Stimulated activated CD4-positive, alpha-beta T cell treated with anti-CD3 and anti-CD28 coated beads, TNF-alpha, amount 100 ng/mL, for 4 hours (primary cell): ENCODE measurements at places on chromosomes 11 and 22.

- no peak for DNase-seq
Observed at GRCh38 chr11:36249246-36249645, 40.0 kb downstream of the COMMD9 start.

- no peak for DNase-seq
Observed at GRCh38 chr11:103024086-103024485, 67.9 kb downstream of the DCUN1D5 start.

DNA sequence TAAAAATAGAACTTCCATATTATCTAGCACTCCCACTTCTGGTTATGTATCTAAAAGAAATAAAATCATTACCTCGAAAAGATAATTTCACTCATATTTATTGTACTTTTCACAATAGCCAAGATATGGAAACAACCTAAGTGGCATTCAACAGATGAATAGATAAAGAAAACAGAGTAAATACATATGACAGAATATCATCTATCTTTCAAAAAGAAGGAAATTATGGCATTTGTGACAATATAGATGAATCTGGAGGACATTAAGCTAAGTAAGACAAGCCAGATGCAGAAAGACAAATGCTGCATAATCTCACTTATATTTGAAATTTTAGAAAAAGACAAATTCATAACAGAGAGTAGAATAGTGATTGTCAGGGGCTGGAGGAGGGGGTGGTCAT, 590.0 kb upstream of the ANO3 start:
- DNase-seq, result no peak

DNA sequence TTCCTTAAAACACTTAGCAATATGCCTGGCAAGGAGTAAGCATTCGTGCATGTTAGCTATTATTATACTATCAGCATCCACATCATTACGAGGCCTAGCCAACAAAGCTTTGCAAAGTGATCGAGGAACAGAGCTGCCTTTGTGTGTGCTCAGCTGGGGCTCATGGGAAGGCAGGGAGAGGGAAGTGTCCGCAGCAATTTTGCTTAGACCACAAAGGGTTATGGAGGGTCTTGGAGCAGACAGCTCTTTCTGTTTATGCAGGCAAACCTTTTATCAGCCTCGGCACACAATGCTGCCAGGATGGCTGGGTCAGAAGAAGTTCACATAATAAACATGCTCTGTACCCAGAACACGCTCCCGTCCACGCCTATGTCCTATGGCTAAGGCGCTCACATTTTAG, 10.9 kb upstream of the DKK3 start:
- DNase-seq, result no peak

DNA sequence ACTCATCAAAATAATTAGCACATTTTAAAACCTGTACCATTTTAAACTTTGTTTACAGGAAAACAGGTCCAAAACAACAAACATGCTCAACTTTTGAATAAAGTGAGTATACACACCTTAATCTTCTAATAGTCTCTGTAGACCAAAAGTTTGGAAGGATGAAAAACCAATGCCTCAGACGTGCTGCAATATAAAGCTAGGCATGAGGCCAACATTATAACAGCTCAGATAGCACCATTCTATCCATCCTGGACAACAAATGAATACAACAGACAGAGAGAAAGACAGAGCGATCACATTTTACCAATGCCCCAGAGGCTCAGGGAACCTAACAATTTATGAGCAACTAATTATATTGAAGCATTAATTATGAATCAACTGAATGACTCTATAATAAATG, 77.0 kb downstream of the PAK1 start:
- no peak for DNase-seq

DNA sequence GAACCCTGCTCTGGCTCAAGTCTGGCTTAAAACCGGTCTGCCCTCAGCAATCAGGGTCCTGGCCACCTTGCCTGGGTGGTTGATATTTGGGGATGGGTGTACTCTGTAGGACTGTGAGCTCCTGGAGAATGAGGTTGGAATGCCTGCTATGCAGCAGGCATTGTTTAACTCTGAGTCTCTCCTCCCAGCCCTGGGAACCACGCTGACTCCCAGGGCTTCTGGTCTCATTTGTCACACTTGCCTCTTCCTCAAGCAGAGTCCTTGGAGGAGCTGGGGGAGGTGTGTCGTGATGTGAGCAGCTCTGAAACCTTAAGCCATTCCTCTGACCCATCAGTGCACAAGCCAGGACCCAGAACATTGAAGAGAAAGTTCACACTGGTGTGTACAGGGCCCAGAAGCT, 340.1 kb downstream of the MN1 start:
- DNase-seq, result no peak

- DNase-seq, result no peak
Observed at GRCh38 chr11:36407356-36407755, 102.7 kb downstream of the TRAF6 start.

- no peak for DNase-seq
Observed at GRCh38 chr22:35418088-35418487, 18.1 kb downstream of the MCM5 start.

DNA sequence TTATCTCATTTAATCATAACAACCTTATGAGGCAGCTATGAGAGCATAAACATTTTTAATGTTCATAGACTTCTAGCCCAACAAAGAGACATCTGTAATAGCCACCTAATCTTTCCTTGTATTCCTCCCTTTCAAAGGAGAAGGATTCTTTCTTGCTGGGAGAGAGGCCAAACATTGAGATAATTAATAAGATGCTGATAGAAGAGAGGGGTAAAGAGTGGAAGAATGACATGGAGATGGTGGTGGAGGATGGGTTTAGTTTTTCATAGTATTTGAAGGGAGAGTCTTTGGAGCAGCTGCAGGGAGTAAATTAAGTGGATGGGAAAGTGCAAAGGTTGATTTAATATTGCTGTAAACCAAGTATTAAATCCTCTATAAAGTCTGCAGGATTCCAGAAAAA, 57.9 kb downstream of the ARL14EP start:
- DNase-seq, result no peak

DNA sequence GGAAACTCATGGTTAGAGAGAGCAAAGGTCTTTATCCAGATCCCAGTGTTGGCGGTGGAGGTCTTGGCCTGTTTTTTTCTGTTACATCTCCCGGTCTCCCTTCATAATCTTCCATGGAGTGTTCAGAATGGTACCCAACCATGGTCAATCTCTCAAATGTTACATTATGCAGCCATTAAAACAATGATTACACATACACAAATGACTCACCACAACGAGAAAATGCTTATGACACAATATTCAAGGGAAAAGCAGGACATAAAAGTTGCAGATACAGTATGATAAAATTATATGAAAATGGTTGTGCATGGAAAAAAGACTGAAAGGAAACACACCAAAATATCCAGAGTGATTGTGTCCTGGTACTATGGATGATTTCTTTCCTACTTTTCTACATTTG, 17.8 kb upstream of the CSNK1E start:
- no peak for DNase-seq

DNA sequence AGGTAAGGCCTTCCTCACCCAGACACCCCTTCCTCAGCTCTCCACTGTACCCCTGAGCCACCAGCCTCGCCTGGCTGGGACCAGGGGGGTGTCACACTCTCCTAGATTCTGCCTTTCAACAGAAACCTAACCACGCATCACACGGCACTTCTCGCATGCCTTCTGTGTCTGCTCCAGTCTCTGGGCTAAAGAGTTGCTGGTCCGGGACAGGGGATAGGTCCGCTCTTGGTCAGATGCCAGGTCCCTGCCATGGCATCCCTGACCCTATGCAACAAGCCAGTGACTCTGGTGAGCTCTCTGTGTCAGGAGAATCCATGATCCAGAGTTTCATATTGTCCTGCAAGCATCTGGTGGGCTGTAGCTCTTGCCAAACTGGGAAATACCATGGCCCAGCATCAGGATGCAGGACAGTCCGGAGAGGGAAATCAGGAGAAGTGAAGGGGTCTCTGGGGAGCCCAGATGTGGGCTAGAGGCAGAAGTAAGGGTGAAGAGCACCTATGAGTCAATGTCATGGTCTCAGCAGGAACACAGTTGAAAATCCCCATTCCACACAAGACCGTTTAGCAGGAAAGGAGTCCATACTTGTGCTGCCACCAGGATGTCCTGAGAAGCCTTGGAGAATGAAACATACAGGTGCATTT, 14.1 kb downstream of the IGLL5 start:
- DNase-seq, result no peak

GRCh38 chr11:74462009-74462408, 5.3 kb downstream of the KCNE3 start:
- DNase-seq, result no peak

DNA sequence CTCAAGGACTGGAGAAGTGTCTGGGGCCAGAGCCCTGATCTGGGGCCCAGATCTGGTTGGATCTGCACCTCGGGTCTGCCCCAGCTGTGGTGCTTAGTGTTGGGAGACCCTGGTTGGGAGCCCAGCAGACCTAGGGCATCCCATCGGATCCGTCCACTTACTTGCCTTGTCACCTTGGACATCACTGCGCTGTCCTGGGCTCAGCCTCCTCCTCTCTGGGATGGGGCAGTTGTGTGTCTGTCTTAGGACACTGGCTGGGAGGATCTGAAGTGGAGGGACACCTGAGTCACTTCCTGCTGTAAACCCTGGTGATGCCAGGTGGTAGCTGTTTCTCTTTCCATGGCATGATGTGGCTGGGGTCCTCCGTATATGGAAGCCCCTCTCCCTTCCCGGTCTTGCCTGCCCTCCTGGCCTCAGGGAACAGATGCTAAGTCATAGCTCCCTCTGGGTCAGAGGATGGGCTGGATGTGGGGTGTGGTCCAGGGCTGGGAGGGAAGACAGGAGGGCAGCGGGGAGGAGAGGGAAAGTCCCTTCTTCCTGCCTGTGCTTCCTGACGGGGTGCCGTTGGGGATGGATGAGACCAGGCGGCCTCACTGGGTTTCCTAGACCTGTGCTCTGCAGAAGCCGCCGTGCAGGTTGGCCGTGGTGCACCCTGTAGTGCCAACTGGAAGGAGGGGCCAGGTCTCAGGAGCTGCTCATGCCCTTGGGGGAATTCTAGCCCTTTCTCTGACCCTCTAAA, 12.1 kb upstream of the OMP start:
- no peak for DNase-seq

GRCh38 chr11:44947114-44947513, 3.6 kb downstream of the TP53I11 start:
- no peak for DNase-seq

DNA sequence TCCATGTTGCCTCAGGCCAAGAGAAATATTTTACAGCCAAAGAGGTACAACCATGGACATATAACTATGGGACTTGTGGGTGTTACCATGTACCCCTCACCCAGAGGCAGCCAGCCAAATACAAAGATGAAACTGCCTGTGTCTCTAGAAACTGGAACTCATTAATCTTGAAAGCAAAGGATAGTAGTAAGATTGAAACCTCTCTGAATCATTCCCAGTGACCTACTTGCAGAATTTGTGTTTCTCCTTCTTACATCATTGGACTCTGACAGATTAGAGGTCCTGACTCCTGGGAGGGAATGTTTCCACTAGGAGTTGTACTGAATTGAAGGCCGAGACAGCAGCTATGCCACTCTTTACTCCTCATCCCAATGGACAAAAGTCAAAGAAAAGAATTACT, 257.4 kb upstream of the UBASH3B start:
- DNase-seq, result no peak

DNA sequence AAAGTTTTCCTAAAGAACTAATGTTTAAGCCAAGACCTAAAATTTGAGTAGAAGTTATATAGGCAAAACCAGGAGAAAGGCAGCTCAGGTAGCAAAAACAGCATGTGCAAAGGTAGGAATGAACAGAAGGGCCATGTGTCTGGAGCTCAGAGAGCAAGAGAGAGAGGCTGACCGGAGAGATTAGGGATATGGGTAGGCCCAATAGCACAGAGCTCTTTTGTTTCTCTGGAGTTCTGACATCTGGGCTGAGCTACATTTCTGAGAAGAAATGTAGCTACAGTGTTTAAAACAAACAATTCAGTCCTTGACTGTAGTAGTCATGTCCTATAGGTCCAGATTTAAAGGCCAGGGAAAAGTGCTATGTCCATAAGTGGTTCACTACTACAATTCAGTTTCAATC, 4.5 kb downstream of the C11orf97 start:
- no peak for DNase-seq

GRCh38 chr11:2666401-2666741, 33.4 kb downstream of the KCNQ1OT1 start:
- no peak for DNase-seq

DNA sequence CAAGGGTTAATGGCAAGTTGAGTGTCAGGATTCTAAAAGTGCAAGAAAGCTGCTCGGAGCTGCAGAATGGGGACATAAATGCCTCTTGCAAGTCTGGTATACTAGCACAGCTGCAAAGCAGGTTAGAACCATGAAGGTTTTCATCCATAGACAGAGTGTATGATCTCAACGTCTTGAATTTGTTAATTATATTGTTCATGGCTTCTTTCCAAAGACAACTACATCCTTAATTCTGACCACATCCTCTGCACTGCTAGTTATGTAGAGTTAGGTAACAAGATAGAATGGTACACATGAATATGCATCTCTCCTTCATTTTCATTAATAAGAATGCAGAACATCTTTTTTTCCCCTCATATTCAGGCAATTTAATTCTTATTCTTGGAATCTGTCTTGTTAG, 34.2 kb downstream of the EXPH5 start:
- no peak for DNase-seq

GRCh38 chr11:102005306-102005705, 41.9 kb upstream of the CFAP300 start:
- DNase-seq, result no peak

GRCh38 chr11:133579165-133580031, 47.1 kb upstream of the OPCML start:
- no peak for DNase-seq

DNA sequence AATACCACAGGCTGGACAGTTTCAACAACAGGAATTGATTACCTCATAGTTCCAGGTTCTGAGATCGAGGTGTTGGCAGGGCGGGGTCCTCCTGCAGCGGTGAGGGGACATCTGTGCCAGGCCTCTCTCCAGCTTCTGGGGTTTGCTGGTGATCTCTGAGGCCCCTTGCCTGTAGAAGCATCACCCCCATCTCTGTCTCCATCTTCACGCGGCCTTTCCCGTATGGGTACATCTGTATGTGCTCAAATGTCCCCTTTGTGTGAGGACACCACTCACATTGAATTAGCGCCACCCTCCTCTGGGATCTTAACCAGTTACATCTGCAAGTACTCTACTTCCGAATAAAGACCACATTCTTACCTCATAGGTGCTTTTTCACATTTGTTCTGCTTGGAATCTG, 1029.9 kb downstream of the BRD1 start:
- DNase-seq, result no peak

DNA sequence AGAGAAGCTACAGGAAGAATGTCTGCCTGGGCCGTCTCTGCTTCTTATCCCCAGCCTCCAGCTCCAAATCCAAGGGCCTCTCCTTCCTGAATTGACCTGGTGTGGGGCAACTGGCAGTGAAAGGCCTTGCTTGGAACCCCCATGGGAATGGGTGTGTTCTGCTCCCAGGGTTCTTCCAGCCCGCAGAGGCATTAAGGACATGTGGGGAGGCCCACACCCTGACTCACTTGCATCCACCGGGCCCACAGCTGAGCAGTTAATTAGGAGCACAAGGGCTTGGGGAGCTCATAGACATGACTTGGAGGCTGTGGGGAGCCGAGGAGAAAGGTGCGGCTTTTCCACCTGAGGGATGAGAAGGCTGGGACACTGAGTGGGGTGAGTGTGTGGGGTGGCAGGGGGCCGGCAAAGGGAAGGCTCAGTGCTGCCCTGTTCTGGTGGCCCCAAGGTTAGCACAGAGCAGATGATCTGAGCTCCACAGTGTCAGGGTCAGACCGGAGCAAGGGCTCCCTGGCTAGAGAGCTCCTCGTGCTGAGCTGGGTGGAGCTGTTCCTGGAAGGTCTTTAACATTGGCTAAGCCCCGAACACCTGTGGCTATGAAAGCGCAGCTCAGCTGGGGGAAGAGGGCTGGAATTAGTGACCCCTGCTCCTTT, 64.5 kb upstream of the NECTIN1 start:
- no peak for DNase-seq
